ENCODE measurements at places on chromosomes 2 and 18. TPM values are rescaled to one million over a fixed set of nuclear protein-coding genes. Genes with fewer than 3 reads are reported as not detected.

The POTEC gene
- not detected for total RNA-seq

The ILKAP gene
- total RNA-seq, result 53.4 TPM

The SERPINB12 gene
- not detected for total RNA-seq

The DCDC2C gene
- not detected for total RNA-seq

The NEU2 gene
- not detected for total RNA-seq

The ERBB4 gene
- total RNA-seq, result 0.10 TPM

The LPIN1 gene
- 16.7 TPM for total RNA-seq

The RNU2-63P gene
- total RNA-seq, result 7.4 TPM

The FBXO36 gene
- total RNA-seq, result 3.8 TPM

All from HCT116 (cell line).